ENCODE measurements at places on chromosomes 2 and 18.

DNA sequence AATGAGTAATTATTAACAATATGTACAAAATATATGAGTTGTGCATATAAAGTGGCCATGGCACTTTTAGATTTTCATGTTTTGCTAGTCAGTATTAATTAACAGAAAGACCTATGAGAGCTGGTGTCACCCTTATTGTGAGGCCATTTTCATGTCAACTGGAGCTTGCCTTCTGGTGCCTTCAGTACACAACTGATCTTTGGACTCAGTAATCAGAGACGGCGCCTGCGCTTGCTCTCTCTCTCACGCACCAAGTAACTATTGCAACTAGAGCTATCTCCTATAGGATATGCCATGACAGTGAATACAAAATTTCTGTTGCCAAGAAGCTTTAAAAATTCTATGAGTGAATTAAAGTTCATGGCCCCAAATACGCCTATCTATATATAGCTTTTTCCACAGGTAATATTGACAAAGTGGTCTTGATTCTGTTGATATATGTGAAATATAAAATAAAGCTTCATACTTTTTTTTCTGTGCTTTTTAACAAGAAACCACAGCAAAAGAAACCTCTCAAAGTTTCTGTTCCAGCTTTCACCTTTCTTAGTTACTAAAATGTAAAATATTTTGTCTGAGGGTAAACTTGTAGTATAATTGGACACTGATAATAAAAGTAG, 2.9 kb downstream of the SERTAD2 start:
- no peak for DNase-seq

DNA sequence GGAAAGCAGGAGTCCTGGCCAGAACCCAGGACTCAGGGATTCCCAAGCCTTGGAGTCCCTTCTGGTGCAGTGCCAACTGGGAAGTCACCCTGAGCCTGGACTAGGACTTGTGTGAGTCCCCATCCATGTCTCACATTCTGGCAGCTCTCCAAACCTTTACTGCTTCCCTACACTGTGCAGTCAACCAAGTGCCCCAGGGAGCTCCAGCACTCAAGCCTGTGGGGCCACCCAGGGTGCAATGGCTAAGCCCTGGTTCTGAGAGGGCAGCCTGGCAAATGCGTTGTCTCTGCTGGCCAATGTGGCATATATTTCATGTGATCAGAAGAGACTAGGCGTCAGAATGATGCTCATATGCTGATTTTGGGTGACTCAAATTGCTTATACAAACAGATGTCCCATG, 223.4 kb downstream of the SP3 start:
- DNase-seq: no peak

DNA sequence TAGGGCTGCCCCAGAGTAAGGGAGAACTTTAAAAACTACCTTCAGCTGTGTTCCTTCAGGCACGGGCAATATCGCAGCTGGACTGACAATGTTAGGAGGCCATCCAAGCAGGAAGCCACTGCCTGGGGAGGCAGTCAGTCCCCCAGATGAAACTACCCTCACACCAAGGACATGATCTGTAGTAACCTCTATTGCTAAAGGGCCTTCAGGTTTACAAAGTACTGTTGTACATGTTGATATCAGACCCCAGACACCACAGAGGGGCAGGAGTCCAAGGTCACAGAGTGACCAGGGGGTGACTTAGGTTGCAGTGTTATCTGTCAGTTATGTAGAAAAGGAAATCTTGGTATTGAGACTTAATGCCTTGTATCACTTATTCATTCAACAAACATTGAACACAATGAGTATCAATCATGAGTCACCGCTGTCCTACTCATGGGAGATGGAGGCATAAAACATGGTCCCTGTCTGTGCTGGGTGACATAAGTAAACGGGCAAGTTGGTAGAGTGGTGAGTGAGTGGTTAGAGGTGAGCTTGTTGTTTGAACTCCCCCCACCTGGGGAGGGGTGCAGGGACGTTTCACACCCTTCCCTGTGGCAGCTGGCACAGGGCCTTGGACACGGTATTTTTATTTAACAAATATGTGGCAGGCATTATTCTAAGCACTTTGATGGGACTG, 7.1 kb downstream of the CABLES1 start:
- DNase-seq: no peak

- no peak for DNase-seq
Measured at GRCh38 chr2:237351796-237352195, 62.2 kb downstream of the COL6A3 start.

- no peak for DNase-seq
Measured at GRCh38 chr18:22594155-22594690, 176.5 kb upstream of the CTAGE1 start.

DNA sequence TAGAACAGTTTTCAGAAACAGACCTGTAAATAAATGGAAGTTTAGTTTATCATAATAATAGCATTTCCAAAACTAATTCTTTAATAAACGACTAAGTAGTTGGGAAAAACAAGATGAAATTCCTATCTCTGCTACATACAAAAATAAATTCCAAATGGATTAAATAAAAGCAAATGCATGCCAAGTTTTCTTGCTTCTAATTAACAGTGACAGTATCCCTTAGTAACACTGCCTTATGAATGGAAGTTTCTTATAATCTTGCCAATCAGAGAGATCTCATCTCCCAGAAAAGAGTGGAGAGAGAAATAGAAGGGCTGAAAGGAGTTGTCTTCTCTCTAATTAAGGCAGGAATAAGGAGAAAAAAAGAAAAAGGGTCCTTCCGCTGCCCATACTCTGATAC, 133.9 kb downstream of the GFPT1 start:
- no peak for DNase-seq

DNA sequence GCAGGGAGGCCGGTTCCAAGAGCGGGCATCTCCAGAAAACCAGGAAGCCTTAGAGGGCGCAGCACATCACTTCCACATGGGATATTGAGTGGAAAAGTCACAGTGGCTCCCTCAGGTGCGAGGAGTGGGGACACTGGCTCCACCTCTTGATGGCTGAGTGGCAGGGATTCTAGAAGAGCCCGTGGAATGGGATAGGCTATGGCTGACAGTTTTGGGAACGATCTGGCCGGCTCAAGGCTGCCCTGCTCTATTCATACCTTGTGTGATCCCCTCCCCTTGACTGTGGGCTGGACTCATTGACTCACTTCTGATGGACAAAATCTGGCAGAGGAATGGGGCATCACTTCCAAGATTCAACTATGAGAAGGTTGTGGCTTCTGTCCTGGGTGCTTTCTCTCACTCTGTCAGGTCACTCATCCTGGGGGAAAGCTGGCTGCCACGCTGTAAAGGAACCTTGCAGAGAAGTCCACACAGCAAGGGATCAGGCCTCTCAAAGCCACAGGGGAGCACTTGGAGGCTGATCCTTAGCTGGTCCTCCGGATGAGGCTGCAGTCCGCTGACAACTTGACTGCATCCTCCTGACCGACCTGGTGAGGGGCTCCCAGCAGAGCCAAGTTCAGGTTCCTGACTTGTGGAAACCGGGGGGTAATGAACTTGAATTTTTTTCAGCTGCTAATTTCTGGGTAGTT, 46.7 kb upstream of the HS6ST1 start:
- no peak for DNase-seq

GRCh38 chr2:239260546-239261327, 140.1 kb downstream of the HDAC4 start:
- no peak for DNase-seq

DNA sequence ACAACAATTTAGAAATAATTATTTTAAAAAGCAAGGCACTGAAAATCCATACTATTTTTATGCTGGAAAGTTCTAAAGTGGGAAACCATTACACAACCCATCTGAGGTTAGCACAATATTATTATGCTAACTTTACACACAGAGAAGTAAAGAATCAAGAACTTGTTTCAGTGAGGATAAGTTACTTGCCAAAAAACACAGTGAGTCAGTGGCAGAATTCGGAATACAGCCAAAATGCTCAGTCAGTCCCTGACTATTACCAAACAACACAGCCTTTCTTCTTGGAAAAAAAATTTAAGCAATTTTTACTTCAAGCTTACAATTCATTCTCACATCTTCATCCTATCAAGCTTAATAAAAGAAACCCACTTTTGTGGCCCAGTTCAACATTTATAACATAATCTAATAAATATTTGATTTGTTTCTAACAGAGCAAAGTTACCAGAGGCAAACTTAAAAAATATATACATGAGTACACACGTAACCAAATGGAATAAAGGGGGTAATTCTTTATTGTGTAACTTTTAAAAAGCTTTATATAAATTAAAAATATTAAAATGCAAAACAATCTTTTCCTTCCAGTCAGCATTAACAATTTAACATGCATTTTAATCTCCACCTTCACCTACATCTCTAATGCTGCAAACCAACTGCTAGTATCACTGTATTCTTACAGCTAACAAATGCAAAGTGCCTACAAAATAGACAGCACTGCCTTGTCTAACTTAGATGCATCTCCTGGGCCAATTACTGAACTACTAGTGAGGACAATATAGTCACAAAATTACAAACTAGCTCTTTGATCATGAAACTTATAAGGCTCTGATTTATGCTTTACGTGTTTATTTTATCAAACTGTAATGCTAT, 55.2 kb downstream of the CCDC88A start:
- no peak for DNase-seq

GRCh38 chr2:85755122-85756027, 1.6 kb downstream of the ATOH8 start:
- no peak for DNase-seq

GRCh38 chr2:85502720-85503119, 36.2 kb upstream of the MAT2A start:
- DNase-seq: no peak

DNA sequence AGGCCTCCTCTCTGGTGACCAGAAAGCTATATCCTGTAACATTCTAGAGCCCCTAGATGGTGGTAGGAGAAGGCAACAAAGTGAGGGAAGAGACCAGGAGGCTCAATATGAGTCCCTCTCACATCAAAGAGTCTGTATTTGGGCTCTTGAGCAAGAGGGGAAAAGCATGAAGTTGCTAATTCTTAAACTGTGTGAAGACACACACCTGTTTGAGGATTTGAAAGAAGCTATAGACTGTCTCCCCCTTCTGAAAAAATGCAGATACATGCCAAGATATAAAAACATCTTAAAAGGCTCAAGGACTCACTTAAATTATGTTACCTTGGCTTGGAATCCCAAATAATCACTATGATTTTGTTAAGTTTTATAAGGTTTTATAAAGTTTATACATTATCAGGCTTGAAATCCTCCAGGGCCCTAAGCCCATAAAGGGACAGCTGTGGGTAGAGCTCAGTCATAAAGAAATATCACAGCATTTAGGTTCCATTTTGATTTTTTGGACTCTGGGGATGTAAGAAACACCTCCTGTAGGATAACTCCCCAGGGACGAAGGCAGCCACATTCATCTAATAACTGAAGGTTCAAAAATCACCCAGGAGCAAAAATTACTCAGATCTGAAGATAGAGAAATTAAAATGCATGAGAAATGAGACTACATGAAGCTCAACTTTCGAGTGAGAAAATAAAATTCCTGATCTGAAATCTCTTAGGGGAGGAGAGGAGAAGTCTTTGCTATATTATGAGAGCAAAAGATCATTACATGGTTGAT, 136.1 kb upstream of the LGALSL start:
- no peak for DNase-seq

- no peak for DNase-seq
Measured at GRCh38 chr2:158730621-158731140, 64.4 kb upstream of the DAPL1 start.

DNA sequence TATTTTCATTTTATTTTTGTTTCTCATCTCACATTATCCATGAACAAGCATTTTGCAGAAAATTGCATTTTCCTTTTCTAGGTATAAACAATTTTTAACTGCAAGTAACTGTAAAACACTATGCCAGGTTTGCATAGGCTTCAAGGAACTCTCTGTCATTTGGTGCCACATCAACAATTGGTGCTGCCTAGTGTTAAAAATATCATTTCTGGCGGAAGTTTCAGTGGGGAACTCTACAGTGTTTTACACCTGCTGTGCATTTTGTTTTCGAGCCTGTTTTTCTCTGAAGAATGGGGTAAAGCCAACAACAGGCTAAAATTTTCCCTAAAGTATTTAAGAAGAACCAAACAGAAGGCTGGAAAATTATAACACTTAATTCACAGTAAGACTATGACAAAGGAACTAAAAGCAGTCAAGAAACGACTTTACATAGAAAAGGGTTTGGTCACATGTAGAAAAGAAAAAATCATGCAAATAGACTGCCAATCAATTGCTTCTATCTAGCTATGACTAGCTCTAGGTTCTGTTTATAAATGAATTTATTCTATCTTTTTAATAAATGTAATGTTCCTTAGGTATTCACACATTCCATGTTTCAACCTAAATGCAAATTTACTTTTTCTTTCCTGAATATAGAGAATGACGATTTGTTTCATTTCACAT, 21.4 kb upstream of the FRZB start:
- DNase-seq: no peak

- DNase-seq: no peak
Measured at GRCh38 chr2:149899390-149899789, 311.8 kb upstream of the MMADHC start.
